ENCODE measurements at places on chromosomes 5 and 9.

DNA sequence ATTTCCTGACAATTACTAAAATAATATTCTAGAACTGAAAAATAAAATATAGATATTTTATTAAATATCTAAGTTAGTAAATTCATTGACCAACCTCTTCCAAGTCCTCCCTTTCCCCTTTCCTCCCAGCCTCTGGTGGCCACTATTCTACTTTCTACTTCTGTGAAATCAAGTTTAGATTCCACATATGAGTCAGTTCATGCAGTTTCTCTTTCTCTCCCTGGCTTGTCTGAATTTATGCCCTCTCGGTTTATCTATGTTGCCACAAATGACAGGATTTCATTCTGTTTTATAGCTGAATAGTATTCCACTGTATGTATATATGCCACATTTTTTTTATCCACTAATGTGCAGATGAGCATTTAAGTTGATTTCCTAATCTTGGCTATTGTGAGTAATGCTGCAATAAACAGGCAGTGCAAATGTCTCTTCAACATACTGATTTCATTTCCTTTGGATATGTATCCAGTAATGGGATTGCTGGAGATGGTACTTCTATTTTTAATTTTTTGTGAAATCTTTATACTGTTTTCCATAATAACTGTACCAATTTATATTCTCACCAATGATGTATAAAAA is 52.3 kb downstream of the WDR36 start:
- DNase-seq, result no peak

DNA sequence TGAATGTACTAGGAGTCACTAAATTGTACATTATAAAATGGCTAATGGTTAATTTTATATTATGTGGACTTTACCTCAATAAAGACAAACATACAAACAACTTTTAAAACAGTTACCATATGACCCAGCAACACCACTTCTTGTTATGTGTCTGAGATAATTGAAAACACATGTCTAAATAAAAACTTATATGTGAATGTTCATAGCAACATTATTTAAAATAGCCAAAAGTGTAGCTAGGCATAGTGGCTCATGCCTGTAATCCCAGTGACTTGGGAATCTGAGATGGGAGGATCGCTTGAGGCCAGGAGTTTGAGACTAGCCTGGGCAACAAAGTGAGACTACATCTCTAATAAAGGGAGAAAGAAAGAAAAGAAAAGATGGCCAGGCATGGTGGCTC is 22.9 kb downstream of the SLC35A4 start:
- no peak for DNase-seq

- no peak for DNase-seq
Observed at GRCh38 chr5:148768806-148769415, 57.5 kb upstream of the ADRB2 start.

GRCh38 chr5:72509401-72509800 is 2.2 kb upstream of the ZNF366 start:
- no peak for DNase-seq

- peak; percentile 84 for DNase-seq
Observed at GRCh38 chr9:133742849-133743444, 4.8 kb upstream of the SARDH start.

DNA sequence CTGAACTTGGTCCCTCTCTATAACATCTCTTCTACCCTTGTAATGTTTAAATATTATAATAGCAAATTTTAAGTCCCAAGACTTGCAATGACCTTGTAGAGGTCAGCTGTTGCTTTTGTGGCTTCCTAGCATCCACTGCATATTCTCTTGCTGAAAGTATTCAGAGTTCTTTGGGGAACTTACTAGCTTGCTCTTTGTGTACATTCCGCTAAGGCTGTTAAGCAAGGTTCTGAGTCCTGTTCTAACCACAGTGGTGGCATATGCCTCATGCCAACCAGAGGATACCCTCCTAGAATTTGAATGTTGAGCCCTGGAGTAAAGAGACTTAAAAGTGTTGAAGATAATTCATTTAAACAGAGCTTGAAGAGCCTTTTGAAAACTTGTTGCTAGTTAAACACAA is 570.9 kb downstream of the TLE1 start:
- DNase-seq, result no peak

DNA sequence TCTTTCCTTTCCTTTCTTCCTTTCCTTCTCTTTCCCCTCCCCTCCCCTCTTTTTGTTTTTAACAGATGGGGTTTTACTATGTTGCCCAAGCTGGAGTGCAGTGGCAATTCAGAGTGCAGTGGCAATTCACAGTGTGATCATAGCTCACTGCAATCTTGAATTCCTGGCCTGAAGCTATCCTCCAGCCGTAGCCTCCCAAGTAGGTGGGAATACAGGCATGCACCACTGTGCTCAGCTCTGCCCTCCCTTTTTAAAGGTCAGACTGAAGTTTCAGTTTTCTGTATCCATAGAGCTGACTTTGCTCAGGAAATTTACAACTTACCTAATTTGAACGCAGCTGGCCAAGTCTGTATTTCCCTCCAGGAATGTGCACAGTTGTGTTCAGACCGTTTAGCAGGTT is 696 bp downstream of the CCL28 start:
- DNase-seq, result no peak

- DNase-seq, result no peak
Observed at GRCh38 chr5:32193591-32193990, 19.5 kb upstream of the GOLPH3 start.

DNA sequence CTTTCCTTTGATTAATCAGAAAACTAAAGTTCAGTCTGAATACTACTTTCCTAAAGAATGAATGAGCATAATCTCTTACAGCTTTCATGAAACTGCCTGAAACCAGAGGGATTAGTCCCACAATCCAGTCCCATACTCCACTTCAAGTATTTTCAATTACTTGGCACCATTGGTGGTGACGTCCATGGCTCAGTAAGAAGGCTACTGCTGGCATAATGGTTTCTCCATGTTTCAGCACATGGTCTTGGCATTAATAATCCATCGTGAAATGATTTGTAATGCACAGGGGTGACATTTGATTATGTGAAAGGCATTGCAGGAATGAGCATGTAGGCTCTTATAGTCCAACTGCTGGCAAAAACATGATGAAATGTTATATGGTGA is 23.4 kb downstream of the LIX1 start:
- DNase-seq, result no peak

- DNase-seq, result no peak
Observed at GRCh38 chr9:87891754-87892153, 9.1 kb downstream of the SPATA31E1 start.

- no peak for DNase-seq
Observed at GRCh38 chr5:177528631-177529030, 11.9 kb upstream of the DDX41 start.

DNA sequence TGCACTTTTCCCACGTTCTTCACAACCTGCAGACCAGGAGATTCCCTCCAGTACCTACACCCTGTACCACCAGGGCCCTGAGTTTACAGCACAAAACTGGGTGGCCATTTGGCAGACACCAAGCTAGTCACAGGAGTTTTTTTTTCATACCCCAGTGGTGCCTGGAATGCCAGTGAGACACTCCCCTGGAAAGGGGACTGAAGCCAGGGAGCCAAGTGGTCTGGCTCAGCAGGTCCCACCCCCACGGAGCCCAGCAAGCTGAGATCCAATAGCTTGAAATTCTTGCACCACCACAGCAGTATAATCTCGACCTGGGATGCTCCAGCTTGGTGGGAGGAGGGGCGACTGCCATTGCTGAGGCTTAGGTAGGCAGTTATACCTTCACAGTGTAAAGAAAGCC is 26.3 kb upstream of the SMC5 start:
- DNase-seq, result no peak

DNA sequence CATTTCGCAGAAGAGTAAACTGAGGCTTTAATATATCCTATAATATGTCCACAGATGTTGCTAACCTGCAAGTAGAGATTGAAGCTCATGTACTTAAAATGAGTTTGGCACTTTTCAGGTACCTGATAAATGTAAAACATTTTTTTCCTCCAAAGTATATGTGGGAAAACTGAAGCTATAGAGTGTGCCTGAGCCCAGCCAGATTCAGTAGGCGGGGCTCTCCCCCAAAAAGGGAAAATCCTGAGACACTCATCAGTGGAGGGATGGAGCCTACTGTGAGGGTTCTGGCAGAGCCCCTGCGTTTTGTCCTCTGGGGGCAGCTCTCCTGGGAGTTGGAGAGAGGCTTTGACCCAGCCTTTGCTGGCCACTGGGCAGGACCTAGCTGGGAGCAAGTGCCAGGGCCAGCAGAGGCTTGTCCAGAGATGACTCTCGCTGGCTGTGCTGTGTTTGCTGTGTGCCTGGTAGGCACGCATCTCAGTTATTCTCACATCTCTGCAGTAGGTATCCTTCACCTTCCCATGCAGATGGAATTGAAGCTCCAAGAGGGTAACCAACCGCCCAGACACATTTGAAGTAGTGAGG is 81.1 kb upstream of the SPRY4 start:
- no peak for DNase-seq

- DNase-seq, result no peak
Observed at GRCh38 chr5:137561608-137562007, 62.5 kb upstream of the SPOCK1 start.

DNA sequence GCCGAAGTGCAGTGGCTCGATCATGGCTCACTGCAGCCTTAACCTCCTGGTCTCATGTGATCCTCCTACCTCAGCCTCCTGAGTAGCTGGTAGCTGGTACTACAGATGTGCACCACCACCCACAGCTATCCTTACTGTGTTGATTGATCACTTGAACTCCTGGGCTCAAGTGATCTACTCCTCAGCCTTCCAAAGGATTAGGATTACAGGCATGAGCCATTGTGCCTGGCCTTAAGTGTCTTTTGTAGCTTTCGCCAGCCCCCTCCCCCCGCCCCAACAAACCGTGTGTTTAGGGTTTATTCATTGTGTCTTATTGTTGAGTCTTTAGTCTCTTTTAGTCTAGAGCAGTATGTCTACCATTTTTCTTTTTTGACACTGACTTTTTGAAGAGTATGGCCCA is 33.1 kb downstream of the SPIN1 start:
- no peak for DNase-seq

- DNase-seq, result no peak
Observed at GRCh38 chr5:43096916-43097315, 23.8 kb upstream of the ZNF131 start.

DNA sequence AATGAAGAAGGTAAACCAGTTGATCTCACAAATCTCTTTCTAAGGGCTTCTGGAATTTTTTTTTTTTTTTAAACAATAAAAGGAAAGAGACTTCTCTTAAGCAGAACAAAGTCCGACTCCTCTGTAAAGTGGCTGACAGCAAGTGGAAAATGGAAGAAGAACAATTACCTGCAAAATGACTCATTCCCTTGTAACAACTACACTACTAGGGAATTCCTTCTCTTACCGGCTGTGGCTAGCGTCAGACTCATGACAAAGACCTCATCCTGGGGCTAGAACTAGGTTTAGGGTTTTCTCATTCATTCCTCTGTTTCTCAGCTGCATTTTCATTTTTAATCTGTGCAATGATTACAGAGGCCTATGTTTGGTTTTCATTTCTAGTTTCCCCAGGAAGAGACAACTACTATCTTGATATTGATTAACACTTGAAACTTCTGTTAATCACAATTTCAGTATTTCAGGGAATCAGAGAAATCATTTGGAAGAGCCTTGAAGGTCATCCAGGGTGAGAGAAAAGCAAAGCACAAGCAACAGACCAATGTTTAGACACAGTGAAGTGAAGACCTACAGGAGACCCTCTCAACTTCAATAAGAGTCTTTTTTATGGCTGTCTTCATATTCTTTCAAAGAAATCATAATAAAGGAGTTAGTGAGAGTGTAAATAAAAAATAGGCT is 437.9 kb downstream of the RAB3C start:
- DNase-seq, result no peak

GRCh38 chr9:8978334-8978733 is 1178.8 kb upstream of the DMAC1 start:
- no peak for DNase-seq

- DNase-seq, result no peak
Observed at GRCh38 chr5:29024052-29024451, 1985.7 kb upstream of the CDH9 start.

DNA sequence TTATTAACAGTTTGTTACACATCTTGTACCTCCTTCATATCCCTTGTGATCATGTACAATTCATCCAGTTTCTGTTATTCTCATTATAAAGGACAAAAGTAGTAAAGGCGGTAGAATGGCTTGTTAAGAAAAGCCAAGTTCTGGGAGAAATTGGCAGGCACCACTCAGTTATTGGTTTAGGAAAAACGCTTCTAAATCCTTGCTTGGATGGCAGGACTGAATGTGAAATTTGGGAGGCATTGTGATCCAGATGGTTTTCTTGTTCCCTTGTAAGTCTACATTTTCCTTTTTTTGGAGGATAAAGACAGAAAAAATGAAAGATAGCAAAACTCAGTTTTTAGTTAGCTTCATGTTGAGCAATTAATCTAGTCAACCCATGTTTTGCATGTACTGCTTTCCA is 130.2 kb downstream of the MAT2B start:
- DNase-seq, result no peak

DNA sequence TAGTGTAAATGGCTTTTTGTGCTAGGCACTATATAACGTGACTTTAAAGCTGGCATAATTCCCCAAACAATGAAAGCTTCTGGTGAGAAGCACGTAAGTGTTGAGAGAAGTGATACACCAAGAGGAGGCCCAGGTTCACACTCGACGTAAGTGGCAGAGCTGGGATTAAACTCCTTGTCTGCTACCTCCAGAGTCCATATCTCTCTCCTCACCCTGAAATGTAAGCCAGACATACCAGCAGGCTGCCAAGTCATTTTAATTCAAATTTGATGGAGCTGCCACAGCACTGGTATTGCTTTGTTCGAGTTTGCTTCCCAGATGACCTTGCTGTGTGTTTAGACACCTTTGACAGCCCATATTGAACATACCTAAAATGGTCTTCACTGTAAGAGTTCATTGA is 319.7 kb downstream of the GLIS3 start:
- DNase-seq, result no peak

DNA sequence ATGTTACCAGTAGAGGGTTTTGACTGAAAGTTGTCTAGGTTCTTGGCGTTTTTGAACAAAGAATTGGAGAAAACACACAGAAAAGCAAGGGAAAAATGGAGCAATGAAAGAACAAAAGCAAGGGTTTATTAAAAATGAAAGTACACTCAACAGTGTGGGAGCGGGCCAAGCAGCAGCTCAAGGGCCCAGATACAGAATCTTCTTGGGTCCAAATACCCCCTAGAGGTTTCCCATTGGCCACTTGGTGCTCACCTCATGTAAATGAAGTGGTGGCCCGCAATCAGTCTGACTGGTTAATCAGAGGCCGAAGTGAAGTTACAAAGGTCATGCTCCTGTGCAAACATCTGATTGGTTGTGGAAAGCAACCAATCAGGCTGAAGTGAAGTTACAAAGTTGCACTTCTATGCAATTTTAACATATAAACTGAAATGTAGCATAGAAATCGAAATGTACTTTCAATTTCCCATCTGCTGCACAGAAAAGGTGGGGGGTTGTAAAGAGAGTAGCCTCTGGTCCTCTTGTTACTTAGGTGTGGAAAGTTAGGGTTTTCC is 1.9 kb upstream of the GM2A start:
- DNase-seq, result no peak
